SJCRH30 (cell line): ENCODE measurements at places on chromosomes 13 and 19.

- no peak for DNase-seq
Observed at GRCh38 chr19:29370276-29370675, 155.5 kb upstream of the VSTM2B start.

- no peak for DNase-seq
Observed at GRCh38 chr19:54035215-54036178, 28.2 kb downstream of the VSTM1 start.

DNA sequence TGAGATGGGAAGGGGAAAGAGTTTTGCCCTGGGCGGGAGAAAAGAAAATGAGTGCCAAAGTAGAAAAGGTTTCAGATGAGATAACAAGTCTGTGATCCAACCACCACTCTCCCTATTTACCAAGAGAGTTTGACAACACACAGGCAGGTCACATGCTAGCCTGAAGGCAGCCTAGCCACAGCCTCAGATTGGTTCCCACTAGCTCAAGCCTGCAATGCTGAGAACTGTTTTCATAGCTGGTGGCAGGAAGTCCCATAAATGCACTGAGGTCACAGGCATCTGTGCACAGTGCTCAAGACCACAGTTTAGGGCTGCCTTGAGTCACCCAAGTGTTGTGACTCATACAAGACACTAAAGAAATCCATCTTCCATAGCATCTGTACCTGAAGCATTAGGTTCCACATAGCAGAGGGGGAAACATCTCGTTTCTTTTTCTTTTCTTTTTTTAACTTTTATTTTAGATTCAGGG is 18.5 kb upstream of the POP4 start:
- DNase-seq, result no peak

GRCh38 chr19:35860818-35861639 is 4.3 kb downstream of the KIRREL2 start:
- DNase-seq, result no peak
